ENCODE measurements at places on chromosomes 5 and 9.

- no peak for DNase-seq
These were observed 50.9 kb downstream of the PLPP1 start for GRCh38 chr5:55483885-55484284.

DNA sequence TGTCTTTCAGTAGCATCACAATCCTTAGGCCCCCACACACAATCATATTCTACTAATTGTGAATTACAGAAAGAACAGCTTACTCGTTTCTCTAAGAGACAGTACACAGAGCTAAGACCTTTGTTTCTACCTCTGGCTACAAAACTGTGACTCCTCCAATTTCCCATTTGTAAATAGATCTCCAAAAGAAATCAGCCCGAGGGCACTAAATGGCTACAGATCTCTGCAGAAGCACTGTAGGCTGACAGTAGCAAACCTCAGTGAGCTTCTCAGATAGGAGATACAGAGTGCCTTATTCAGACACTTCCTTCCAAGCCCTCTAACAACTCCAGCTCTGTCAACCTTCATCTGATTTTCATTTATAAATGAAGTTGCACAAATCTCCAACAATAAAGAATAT lies 51.0 kb downstream of the EFNA5 start:
- no peak for DNase-seq

GRCh38 chr9:77016526-77017504 lies 2.6 kb upstream of the FOXB2 start:
- DNase-seq = no peak

GRCh38 chr9:5563417-5563815 lies 53.1 kb downstream of the PDCD1LG2 start:
- no peak for DNase-seq

GRCh38 chr5:158807-159447 lies 32.4 kb upstream of the LRRC14B start:
- DNase-seq = no peak

GRCh38 chr9:31629292-31629691 lies 755.2 kb upstream of the ACO1 start:
- no peak for DNase-seq

- DNase-seq = no peak
These were observed 211.6 kb downstream of the SYK start for GRCh38 chr9:91012933-91013841.

- DNase-seq = no peak
These were observed 432.6 kb downstream of the CDH18 start for GRCh38 chr5:19555436-19555835.

DNA sequence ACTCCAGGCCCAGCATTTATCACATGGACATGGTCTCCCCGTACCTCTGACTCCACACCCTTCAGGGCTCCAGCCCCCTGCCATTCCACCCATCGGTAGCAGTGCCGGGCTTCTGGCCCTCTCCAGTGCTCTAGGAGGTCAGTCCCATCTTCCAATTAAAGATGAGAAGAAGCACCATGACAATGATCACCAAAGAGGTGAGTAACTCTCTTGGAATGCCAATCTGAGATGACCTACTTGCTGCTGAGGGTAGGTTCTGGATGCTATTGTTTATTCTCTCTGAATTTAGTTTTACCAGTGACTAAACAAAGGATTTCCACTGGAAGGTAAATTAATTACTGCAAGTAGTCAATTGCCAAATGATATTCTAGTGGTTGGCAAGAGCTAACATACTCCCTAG lies 80.8 kb downstream of the TLE4 start:
- no peak for DNase-seq

Data from activated CD8-positive, alpha-beta memory T cell treated with anti-CD3 and anti-CD28 coated beads for 1 hour (primary cell).